Nucleus accumbens (tissue), 56 donors: ENCODE measurements at places on chromosomes 5 and 9.

DNA sequence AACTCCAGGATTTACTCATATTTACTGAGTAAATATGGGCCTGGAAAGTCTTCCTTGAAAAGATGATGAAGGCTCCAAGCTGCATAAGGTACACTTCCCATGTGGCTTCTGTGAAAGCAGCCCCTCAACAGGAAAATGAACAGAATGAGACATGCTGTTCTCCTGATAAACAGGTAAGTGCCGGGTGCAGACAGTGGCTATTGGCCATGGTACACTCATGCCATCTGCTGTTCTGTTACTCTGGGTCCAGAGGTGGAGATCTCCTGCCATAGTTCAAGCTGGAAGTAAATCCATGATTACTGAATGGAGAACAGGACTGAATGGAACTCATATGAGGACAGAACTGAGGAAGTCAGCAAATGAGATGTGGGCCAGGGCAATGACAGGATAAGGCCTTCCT lies 103.6 kb downstream of the SLIT3 start:
- no peak for DNase-seq

DNA sequence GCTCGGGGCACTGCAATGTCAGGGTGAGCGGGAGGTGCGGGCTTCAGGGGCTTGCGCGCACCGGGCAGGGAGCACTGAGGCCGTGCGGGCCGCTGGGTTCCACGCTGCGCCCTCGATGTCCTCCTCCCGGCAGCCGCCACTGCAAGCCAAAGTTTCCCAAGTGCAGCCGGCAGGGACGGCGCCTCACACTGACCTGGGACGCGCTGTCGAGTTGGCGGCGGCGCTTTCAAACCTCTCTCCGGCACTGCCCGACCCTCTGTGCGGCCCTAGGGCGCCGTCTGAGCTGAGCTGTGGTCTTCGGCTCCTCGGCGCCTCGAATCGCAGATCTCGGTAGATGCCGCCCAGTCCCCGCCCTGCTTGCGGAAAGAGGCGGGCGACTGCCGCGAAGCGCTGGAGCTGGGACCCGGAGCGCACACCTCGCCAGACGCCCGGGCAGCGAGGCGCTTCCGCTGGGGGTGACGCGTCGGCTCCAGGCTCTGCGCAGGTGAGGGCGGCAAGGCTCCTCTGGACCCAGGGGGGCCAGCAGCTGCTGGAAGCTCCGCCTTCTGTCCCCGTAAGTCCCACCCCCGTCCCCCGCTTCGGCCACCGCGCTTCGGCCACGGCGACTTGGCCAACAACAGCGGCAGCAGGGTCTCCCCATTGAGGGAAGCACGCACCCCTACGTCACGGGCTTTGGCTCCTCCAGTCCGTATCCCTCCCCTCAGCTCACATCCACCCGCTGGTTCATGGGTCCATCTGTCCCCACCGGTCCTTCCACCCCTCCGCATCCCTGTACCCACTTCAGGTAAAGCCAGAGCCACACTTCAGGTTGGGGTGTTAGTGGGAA lies at the start of gene ANKRD34B:
TSS of gene ANKRD34B (minus strand) at position 320 of the 826 bp plus-strand sequence. CDS start 10,261 bp downstream, outside the sequence.
- no peak for DNase-seq

GRCh38 chr5:175657593-175658271 lies at the start of gene HRH2:
TSS of gene HRH2 (plus strand) at chr5:175658071. CDS start at chr5:175683234, 25,163 bp downstream.
- DNase-seq = no peak

DNA sequence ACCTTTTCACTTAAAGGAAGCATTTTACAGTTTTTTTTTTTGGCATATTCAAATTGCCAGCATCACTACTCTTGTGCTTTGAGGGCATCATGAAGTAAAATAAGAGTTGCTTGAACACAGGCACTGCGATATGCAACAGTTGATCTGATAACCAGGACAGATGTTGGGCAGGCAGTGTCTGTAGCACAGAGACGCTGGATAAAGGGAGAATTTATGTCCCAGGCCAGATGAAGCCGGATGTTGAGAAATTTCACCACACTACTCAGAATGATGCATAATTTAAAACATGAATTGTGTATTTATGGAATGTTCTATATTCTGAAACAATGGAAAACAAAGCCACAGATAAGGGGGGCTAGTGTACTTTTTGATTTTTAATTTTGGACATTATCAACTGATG lies 71.4 kb downstream of the SLC12A2 start:
- DNase-seq = no peak

- no peak for DNase-seq
Observed at GRCh38 chr5:155381654-155382053, 368.1 kb downstream of the KIF4B start.

- DNase-seq = no peak
Observed at GRCh38 chr9:83630938-83631457, 8.1 kb downstream of the IDNK start.

DNA sequence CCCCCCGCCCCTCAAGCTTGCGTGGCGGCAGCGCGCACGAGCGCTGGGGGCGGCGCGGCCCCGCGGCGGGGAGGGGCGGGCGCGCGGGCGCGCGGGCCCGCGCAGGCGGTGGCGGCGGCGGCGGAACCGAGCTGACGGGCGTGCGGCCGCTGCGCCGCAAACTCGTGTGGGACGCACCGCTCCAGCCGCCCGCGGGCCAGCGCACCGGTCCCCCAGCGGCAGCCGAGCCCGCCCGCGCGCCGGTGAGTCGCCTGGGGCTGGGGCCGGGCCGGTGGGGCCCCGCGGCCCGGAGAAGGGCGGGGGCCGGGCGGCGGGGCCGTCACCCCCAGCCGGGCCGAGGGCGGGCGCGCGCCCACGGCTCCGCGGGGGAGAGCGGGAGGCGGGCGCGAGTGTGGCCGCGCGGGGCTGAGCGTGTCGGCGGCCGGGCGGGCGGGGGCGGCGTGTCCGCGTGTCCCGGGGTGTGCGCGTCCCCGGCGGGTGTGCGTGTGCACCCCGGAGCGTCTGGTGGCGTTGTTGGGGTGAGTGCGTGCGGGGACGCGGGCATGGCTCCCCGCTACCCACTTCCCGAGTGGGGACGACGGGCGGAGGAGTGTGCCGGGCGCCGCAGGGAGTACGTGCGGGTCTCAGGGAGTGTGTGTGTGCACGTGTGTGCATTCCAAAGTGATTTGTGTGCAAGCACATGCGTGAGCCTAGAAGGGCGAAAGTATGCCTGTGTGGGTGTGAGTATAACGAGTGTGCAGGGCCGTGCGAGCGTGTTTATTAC lies at the start of gene NEK6:
TSS of gene NEK6 (plus strand) at position 106 of the 763 bp plus-strand sequence. CDS start 44,016 bp downstream, outside the sequence.
- peak; percentile 41 for DNase-seq

GRCh38 chr5:139481580-139482049 lies 943 bp downstream of the STING1 start:
- no peak for DNase-seq

DNA sequence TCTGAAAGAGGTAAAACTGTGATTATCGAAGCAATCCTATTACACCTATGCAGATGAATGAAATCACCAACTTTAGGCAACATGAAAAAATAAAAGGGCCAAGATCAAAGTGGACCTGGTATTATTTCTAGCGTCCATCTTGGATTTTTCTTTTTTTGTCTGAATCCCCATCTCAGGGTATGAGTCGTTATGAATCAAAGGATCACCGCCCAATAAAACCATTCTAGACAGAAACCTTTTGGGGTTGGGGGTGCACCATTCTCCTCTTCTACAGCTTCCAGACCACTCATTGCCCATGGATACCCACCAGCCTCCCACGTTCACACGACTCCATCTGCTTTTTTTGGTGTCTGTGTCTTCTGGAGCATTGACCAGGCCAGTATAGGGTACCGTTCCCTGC lies 33.4 kb downstream of the MAP1B start:
- DNase-seq = no peak

DNA sequence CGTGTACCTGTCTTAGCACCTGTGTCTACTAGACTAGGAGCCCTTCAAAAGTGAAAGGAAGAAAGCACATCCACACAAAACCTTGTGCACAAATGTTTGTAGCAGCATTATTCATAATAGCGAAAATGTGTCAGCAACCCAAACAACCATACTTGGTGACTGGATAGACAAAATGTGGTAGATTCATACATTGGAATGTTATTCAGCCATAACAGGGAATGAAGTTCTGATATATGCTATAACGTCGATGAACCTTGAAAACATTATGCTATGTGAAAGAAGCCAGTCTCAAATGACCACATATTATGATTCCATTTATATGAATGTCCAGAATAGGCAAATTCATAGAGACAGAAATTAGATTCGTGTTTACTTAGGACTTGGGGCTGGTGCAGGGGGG lies 57.8 kb upstream of the LARP1 start:
- no peak for DNase-seq
